NK-92 treated with Interleukin-12 subunit alpha and Interleukin-12 subunit beta, amount 100 ng/mL, for 24 hours (cell line): ENCODE measurements at places on chromosomes 5 and 9.
A peak's percentile ranks its signal among the peaks of the same experiment; 100 is the strongest.

DNA sequence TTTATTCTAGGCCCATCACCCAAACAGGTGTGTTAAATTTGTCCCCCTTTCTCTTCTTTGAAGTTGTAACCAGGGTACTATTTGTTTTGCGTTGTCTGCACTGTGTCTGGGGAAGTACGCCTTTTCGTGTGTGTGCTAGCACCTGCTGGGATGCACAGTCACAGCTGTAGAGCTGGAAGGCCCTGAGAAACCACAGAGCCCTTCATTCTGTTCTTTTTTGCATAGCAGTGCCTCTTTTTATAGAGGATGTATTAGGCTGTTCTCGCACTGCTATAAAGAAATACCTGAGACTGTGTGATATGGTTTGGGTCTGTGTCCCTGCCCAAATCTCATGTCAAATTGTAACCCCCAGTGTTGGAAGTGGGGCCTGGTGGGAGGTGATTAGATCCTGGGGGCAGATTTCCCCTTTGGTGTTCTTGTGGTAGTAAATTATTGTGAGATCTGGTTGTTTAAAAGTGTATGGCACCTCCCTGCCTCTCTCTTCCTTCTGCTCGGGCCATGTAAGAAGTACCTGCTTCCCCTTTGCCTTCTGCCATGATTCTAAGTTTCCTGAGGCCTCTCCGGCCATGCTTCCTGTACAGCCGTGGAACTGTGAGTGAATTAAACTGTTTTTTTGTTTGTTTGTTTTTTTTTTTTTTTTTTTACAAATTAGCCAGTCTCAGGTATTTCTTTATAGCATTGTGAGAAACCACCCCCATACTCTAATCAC lies 14.0 kb downstream of the SEC61B start:
- no peak for DNase-seq

- DNase-seq: no peak
Observed at GRCh38 chr9:93290495-93291434, 106.8 kb downstream of the WNK2 start.

DNA sequence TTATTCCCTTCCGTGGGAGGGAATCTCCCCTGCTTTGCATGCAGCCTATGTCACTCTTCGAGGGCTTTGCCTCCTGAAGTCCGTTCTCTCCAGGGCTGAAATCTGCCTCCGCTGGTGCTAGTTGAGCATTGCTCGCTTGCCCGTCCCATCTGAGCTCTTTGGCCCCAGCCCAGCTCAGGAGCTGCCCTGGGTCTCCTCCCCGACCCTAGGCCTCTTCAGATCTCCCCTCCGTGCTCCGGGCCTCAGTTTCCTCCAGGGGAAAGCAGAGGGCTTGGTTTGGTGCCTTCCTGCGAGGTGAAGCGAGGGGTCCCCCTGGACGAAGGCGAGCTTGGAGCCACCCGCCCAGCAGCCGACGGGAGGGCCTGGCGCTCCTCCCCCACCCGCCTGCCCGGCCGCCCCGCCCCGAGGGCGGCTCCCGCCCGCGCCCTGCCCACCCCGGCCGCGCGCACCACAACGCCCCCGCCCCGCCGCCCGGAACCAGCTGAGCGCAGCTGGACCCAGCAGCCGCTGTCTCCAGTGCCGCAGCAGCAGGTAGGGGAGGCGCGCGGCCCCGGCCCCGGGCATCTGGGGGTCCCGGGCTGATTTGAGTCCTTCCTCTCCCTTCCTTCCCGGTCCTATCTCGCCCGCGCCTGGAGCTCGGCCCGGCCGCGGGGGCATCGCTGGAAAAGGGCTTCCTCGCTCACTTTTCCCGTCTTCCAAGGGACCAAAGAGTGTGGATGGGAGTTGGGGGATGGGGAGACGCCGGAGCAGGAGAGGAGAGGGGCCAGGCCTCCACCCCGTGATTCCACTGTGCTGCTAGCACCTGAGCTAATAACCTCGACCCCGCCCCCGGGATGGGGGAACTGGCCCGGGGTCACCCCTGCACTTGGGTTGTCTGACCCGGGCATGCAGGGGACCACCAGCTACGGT lies at the start of gene GSN:
Gene GSN, plus strand, starts transcription at position 474 of the 909 bp plus-strand sequence. CDS start 33,810 bp downstream, outside the sequence.
- DNase-seq: no peak

- no peak for DNase-seq
Observed at GRCh38 chr5:10565785-10566542, 2.1 kb downstream of the ANKRD33B start.

DNA sequence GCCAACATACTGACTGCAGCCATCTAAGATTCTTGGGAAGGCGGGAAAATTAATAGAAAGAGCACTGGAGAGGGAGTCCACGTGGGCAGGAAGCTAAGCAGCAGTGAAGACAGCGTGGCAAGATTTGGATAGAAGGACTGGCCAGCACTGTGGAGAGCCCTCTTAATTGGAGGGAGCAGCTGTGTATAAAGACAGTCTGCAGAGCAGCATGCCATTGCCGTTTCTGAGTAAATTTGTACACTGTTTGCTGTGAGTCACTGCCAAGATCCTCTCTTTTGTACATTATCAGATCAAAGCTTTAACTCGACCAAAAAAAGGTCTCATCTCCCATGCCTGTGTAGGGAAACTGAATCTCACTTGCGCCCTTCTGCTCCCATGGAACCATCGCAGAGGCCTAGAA lies 45.3 kb downstream of the INSYN2B start:
- no peak for DNase-seq

GRCh38 chr9:122031776-122032175 lies 61.3 kb downstream of the TTLL11 start:
- no peak for DNase-seq

DNA sequence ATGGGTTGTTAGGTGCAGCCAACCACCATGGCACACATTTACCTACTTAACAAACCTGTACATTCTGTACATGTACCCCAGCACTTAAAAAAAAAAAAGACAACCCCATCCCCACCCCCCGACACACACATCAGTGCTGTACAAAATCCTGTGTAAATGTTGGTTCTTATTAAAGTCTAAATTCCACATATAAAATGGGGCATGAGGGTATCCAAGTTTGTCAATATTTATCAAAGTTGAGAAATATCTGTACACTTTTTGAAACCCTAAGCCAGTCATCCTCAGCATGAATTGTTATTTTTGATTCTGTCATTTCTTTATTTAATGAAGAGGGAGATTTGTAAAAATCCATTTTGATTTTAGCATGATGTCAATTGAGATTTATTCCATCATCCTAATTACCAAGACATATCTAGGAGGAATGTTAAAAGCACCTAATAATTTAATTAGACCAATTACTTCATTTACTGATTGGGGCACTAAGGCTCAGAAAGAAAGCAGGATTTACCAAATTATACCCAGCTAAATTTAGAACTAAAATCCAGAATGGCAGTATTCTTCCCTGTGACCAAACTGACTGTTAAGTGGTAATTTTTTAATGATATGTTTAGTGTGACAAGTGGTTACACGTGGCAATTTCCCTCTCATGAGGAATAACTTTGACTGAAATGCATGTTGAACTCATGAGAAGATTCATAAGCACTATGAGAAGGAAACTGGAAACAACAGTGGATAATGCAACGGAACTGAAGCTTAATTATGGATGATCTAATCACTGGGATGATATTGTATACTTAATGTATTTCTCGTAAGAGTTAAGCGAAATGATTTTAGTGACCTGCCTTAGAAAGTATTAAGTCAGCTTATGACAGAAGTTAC lies 195.9 kb downstream of the SGCD start:
- DNase-seq: no peak

GRCh38 chr9:86315078-86315477 lies 32.7 kb upstream of the ISCA1 start:
- DNase-seq: no peak

DNA sequence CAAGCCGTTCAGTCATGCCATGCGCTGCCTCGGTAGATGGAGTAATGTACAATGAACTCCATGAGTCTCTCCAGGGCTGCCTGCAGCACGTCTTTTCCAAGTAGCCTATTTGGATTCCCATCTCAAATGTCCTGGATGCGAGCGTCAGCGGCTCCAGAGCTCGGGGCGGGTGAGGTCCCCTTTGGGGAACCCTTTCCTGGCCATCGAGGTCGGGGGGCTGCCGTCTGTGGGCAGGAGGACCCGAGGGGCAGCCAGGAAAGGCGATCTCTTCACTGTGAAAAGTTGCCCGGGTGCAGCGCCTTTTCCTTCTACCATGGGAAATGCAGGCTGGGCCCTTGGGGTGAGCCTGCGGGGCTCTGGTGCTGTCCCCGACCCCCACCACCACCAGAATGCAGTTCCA lies 36.9 kb upstream of the FCN2 start:
- DNase-seq: no peak

DNA sequence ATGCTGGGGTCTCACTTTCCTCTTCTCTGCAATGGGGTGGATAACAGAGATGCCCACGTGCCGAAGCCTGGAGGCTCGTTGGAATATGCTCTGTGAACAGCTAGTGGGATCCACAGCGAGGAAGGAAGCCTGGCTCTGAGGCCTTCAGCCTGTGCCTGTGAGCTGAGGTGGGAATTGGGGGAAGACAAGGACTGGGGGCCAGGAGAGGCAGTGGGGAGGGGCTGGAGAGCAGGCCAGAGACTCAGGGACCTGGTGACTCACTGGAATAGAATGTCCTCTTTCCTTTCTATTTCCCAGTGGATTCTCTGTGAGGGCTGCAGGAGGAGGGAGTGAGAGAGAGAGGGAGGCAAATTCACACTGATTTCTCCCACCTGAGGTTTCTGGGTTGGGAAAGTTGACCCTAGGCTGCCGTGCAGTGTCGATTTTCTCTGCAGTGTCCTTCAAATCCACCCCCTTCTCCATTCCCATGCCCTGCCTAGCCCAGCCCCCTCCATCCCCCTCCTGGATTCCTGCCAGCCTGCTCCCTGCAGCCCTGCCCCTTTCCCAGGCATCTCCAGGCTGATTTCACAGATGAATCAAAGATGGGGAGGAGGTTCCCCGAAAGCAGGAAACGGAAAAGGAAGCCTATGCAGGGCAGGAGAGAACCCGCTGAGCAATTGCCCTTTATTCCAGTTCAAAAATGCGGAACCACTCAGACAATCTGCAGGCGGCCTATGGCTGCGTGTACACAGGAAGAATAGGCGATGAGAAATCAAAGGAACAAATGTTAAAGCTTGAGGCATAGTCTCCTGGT lies 1.4 kb upstream of the SPAAR start:
- no peak for DNase-seq

DNA sequence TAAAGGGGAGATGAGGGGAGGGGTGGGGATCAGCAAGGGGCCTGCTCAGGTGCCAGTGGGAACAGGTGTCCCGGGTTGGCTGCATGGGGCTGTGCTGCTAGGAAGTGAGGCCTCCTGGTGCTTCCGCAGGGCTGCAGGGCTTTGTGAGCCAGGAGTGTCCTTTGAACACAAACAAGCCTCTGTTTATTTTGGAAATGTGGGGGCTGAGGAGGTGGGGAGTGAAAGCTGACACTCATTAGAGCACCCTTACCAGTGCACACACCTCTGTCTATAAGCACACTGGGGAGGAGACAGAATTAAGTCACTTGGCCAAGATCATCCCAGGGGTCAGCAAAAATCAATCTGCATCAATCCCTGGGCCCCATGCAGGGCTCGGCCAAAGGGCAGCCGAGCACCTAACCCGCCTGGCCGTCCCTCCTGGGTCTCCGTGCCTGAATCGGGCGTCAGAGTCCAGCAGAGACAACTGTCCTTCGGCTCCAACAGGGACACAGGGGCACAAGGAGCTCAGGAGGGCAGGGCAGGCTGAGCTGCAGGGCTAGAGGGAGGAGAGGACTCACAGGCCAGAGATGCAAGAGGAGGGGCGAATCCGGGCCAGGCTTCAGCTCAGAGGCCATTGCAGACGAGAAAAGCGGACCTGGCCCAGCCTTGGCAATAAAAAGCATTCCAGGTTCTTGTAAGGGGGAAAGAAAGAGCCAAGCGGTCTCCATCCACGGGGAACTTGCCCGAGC lies 99.8 kb downstream of the VAV2 start:
- DNase-seq: no peak

GRCh38 chr9:137107312-137107921 lies 7.1 kb downstream of the DPP7 start:
- no peak for DNase-seq

GRCh38 chr5:174951151-174951780 lies 226.9 kb downstream of the MSX2 start:
- peak; percentile 43 for DNase-seq

GRCh38 chr9:17472126-17472525 lies 106.7 kb upstream of the SH3GL2 start:
- DNase-seq: no peak

DNA sequence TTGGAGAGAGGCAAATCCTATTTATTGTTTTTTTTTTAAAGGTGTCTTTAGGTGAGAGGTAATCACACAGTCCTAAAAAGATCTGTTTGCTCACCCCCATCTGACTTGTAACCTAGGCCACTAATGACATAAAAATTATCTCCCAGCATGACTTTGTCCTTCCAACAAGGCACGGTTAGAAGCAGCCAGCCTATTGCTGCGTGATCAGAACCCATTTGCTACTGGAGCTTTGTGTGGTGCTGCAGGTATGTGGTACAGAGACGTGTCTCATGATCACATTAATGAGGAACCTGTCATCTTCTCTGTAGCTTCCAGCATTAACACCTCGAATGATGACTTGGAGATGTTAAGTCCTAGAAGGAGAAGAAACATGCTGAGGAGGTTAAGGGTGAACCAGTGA lies 555.8 kb upstream of the TLE4 start:
- DNase-seq: no peak

- no peak for DNase-seq
Observed at GRCh38 chr5:61245486-61245885, 83.2 kb upstream of the SMIM15 start.

DNA sequence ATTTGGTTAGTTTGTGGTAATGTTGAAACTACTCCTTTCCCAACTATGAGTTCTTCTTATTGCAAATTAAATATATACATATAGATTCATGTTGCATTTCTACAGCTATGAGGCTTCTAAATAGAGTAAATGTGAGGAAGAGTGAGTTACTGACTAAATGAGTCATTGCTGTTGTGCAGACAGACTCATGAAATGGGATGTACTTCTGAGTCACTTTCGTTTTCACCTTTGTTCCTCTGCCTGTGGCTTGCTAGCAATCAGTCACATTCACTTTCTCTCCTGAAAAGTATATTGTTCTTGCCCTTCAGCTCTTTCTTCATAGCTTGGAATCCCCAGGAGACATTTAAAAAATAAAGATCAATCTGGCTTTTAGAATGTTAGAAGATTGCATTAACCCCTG lies 295.5 kb upstream of the SMC2 start:
- no peak for DNase-seq

DNA sequence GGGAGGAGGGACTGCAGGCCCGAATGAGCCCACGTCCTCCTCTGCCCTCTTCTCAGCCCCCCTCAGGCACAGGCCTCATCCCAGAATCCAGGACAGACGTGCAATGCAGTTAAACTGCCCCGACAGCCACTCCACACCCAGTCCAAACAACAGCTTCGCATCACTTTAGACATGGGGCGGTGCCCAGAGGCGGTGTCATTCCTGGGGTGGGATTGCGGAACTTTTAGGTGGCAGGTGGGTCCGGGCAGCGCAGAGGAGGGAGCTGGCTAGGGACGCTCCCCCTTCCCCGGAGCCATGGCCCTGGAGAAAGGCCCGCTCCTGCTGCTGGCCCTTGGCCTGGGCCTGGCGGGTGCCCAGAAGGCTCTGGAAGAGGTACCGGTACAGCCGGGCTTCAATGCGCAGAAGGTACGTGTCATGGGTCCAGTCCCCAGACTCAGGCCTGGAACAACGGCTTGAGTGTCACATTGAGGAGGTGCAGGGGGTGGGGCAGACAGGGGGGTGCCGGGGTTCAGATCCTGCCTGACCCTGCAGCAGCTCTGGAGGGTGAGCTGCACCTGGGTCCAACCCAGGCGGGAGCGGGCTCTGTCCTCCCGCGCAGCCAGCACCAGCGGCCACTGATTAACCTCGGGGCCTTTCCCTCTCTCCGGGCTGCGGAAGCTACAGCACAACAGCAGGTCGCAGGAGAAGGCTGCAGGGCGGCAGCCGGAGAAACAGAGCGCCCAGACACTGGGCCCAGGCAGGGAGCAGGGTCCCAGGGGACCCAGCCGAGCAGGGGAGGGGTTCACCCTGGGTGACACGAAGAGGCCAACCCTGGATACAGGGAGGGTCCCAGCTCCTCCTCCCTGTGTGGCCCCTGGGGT lies 25.2 kb downstream of the GLT6D1 start:
- DNase-seq: no peak
